AG08395 (cell line): ENCODE measurements at places on chromosomes 5 and 9.

GRCh38 chr9:100409176-100409556 lies 17.8 kb upstream of the MSANTD3 start:
- DNase-seq: no peak

DNA sequence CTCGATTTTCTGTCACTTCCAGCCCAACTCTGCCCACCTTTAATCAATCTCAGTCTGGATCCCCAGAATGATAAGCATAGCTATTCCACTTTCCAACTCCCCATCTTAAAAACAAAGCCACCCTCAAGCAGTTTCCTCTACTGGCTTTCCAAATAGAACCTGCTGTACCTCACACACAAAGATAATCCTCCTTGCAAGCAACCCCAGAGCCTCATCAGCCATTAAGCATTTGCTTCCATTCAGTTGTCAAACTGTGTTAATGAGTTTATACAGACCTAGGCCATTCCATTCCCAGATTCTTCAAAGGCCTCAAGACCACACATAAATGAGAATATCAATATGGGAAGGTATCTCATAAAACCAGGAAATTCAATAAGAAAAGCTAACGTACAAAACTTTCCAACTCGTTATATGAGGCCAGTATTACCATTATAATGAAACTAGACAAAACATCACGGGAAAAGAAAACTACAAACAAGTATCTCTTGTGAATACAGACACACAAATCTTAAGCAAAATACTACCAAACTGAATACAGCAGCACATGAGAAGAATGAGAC lies 86.8 kb downstream of the DROSHA start:
- DNase-seq: no peak

DNA sequence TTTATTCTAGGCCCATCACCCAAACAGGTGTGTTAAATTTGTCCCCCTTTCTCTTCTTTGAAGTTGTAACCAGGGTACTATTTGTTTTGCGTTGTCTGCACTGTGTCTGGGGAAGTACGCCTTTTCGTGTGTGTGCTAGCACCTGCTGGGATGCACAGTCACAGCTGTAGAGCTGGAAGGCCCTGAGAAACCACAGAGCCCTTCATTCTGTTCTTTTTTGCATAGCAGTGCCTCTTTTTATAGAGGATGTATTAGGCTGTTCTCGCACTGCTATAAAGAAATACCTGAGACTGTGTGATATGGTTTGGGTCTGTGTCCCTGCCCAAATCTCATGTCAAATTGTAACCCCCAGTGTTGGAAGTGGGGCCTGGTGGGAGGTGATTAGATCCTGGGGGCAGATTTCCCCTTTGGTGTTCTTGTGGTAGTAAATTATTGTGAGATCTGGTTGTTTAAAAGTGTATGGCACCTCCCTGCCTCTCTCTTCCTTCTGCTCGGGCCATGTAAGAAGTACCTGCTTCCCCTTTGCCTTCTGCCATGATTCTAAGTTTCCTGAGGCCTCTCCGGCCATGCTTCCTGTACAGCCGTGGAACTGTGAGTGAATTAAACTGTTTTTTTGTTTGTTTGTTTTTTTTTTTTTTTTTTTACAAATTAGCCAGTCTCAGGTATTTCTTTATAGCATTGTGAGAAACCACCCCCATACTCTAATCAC lies 14.0 kb downstream of the SEC61B start:
- DNase-seq: no peak

DNA sequence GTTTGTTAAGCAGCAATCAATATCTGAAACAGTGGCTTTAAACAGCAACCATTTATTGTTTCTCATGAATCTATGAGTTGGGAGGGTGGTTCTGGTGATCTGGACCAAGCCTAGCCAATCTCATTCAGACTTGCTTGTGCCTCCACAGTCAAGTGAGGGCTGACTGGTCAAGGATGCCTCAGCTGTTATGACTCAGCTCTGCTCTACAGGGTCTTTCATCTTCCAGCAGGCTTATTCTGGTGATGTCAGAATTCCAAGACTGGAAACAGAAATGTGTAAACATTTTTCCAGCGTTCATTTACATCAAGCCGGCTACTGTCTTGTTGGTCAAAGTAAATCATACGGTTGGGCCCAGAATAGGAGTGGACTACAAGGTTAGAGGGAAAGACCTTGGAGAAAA lies 2.5 kb upstream of the PIP5K1B start:
- DNase-seq: no peak

DNA sequence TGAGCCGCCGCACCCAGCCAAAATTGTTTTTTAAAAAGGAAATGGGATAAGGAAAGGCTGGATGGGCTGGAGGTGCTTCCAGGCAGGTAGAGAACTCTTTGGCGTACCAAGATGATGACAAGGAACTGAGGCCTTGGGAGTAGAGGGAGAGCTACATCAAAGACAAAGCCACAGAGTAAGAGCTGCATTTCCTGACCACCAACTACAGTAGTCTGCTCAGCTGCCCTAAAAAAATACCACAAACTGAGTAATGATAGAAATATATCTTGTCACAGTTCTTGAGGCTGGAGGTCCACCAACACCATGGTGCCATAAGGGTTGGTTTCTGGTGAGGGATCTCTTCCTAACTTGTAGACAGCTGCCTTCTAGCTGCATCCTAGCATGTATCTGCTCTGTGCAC lies 8.2 kb downstream of the OR1K1 start:
- DNase-seq: no peak

GRCh38 chr5:169417676-169418075 lies 116.7 kb upstream of the SLIT3 start:
- no peak for DNase-seq

- no peak for DNase-seq
Measured at GRCh38 chr9:77589046-77589795, 58.9 kb downstream of the GNA14 start.

DNA sequence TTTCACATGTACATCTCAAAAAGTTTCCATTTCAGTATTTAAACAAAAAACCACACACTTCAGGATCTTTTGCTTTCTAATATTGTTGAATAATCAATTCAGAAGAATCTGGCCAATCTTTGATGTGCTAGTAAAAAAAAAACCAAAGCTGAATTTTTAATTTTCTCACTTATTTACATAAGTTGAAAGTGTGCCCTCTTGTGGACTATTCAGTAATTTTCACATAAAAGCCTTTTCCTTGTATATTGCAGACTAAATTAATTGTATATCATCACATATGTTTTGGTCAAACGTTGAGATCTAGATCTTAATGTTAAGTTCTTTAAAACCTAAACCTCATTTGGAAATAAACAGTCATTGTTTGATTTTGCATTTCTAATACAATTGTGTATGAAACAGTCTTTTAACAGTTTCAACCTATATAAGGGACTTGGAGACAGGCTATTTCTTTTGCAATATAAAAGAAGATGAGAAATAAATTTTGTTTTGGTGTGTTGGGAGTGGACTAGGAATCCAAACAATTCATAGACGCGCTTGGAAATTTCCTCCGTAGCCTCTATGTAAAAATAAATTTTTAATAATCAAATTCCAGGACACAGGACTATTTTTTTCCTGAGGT lies 68.1 kb downstream of the NIPBL start:
- peak; percentile 18 for DNase-seq

DNA sequence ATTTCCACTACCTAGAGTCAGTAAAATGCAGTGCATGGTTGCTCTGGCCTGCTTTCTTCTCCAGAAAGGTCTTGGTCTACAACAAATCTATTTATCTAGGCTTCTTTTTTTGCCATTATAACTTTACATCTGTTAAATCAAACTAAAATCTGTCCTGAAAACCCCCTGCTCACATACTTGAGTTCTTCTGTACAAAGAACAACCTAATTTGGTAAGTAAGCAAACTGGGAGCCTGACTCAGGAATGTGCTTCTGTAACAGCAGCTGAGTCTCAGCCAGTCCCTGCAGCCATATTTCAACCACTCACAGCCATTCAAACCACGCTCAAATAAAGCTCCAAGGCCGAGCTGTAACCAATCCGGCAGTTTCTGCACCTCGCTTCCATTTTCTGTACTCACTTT lies 95.8 kb downstream of the PLPP1 start:
- peak; percentile 27 for DNase-seq

DNA sequence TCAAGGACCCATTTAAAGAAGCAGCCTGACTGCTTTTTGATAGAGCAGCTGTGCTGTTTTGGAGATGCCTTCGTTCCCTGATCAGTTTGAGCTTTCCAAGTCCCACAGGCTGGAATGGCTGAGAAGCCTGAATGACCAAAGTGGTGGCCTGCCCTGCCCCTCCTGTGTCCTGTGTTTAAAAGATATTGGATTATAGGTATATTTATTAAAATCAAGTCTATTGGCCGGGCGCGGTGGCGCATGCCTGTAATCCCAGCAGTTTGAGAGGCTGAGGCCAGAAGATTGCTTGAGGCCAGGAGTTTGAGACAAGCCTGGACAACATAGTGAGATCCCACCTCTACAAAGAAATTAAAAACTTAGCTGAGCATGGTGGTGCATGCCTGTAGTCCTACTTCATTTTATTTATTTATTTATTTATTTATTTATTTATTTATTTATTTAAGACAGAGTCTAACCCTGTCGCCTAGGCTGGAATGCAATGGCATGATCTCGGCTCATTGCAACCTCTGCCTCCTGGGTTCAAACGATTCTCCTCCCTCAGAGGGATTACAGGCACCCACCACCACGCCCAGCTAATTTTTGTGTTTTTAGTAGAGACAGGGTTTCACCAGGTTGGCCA lies 87.7 kb downstream of the CACNA1B start:
- no peak for DNase-seq

DNA sequence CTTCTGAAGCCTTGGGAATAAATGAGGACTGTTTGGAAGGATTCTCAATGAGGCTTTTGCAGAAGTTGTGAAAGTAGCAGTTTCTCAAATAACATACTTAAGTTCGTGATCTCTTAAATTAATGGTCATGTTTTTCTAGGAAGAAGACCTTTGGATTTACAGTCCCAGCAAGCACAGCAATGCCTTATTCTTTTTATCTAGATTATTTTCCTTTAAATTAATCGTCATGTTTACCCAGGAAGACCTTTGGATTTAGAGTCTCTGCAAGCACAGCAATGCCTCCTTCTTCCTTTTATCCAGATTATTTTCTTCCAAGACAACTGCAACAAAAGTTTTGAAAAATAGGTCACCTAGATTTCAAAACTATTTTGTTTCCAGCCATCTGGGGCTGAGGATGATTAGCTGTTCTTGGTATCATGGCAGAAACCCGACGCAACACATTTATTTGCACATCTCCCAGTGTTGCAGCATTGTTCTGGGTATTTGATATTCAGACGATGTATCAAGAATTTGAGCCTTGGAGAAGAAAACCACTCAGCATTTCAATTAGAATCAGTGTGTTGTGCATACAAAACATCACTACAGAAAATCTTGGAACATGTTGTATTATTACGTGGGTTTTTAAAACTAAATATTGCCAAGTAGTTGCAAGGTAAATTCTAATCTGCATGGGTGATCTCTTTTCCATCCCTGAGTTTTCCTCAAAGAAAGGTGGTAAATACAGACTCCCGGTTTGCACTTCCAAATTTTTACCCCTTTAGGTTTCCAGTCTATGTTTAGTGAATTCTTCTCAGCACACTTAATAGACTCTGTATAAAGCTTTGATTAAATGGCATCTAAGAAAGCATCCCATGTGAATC lies 50.9 kb downstream of the JAKMIP2 start:
- DNase-seq: no peak

DNA sequence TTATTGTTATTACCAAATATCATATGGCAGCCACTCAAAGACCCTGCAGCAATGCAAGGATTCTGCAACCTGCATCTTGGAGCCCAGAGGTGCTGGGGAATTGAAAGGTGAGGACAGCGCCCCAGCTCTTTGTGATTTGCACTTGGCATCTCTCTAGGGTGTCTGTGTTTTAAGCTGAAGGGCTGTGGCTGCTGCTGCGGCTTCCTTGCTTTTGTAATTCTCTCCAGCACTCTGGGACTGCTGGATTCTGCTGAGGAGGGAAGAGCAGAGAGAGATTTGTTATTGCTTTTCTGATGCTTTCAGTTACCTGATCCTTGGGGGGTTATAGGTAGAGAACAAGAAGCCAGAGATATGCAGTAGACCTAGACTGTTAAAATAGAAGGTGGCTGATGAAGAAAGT lies 562.4 kb downstream of the EBF1 start:
- DNase-seq: no peak

DNA sequence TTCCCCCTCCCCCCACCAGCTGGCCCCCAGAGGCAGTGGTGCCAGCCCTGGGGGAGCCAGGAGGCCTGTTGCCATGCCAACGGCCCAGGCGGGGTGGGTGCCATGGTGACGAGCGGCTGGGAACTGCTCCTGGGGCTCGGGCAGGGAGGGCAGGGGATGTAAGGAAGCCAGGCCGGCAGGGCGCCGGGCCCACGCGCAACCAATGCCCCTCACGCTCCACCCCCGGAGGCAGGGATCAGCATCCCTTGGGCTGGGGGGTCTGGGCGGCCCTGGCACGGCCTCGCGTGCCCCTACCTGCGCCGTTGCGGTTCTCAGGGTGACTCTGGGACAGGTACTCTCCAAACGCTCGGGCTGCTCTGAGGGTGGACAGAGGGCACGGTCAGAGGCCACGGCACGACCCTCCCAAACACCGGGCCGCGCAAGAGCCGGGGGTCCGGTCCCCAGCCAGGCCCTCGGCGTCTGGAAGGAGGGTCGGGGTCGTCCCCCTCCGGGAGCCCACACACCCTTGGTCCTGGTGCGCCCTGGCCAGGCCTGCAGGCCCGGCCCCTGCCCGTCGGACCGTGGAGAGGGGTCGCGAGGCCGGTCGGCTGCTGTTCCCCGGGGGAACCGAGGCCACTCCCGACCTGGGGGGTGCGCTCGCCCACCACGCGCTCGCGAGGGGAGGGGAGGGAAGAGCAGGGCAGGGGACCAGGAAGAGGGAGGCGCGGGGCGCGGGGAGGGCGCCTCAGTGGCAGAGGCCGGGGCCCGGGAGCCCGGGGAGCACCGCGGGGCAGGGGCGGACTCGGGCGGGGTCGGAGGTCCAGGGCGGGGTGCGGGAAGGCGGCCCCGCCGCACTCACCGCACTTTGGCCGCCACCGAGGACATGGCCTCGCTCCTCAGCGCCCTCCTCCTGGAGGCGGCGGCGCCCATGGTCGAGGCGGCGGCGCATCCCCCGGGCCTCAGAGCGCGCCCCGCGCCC lies 661 bp downstream of the NSMF start:
- peak; percentile 14 for DNase-seq

DNA sequence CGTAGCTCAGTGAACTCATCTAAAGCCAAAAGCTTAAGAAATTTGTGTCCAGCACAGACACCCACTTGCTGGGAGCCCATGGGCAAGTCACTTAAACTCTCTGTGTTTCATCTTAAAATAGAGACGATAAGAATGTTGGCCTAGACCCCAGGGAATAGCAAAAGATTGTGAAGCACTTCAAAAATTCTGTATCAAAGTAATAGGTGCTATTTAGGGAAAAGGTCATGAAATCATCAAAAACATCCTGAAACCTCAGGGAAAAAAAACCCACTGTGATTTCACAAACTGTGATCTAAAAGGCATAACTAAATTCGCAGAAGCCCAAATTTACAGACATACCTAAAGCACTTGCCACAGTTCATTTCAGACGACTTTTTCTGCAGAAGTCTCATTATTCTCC lies 278.3 kb downstream of the NR2F1-AS1 start:
- DNase-seq: no peak

DNA sequence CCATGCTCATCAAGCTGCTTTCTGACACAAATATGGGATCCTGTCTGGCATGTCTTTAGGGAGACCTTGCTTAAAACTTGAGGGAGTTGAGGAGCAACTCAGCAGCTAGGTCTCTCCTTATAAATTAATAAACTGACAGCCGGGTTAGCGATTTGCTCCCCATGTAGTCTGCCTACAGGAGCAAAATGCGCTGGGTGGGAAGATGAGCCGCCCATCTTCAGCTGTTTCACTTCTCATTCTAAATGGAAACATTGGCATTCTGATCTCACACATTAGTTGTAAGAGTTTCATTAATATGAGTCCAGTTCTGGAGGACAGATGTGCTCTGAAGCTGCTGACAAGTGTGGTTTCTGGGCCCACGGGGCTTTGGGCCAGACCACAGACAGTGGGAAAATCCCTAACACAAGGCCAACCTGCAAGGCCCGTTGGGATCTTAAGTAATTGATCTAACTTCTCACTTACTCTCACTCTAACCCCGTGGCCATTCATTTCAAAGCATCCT lies 197.0 kb downstream of the MCTP1 start:
- no peak for DNase-seq
